ENCODE measurements at places on chromosomes 2 and 18. TPM values are rescaled to one million over a fixed set of nuclear protein-coding genes. Genes with fewer than 3 reads are reported as not detected.

DNA sequence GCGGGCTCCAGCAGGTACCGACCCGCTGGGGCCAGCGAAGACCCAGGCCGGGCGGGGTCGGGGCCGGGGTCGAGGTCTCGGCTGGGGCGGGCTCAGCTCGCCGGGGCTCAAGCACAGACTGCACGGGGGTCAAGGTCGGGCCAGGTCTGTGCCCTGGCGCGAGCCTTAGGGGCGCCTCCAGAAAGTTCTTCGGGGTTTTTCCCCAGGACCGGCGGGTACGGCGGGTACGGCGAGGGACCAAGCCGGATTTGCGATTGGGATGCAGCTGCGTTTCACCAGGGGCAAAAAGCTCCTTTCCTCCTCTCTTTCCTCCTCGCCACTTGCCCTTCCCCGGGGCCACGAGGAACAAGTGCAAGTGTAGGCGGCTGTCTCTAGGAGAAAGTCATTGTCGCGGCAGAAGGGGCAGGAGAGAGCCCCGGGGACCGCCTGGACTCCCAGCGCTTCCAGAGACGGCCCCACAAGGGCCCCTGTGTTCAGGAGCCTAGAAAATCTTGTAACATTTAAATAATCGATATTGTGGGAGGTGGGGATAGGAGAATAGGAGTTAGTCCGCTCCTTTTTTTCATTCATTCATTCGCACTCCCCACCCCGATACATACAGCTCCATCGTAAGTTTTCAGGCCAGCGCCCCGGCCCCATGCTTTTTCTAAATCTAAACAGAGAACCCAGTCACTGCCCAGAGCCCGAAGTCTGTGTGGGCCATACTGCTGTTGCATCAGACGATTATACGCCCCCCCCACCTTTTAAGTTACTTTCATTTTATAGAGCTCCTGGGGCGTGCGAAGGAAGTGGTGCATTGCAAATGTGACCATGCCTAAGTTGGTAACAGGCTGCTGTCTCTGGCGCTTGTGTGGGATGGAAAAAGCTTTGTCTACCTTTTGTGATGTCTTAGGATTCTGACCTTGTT is 679 bp downstream of the PMAIP1 start:
- no peaks in the 10 kb centered on the region for H3K36me3 ChIP-seq
- peak overlapping the region; percentile 88 for H3K27ac ChIP-seq
- peak overlapping the region; percentile 85 for H3K4me3 ChIP-seq
- H3K27me3 ChIP-seq, result no peaks in the 10 kb centered on the region
- peaks cover 27% of the 10 kb centered on the region for H3K4me1 ChIP-seq

DNA sequence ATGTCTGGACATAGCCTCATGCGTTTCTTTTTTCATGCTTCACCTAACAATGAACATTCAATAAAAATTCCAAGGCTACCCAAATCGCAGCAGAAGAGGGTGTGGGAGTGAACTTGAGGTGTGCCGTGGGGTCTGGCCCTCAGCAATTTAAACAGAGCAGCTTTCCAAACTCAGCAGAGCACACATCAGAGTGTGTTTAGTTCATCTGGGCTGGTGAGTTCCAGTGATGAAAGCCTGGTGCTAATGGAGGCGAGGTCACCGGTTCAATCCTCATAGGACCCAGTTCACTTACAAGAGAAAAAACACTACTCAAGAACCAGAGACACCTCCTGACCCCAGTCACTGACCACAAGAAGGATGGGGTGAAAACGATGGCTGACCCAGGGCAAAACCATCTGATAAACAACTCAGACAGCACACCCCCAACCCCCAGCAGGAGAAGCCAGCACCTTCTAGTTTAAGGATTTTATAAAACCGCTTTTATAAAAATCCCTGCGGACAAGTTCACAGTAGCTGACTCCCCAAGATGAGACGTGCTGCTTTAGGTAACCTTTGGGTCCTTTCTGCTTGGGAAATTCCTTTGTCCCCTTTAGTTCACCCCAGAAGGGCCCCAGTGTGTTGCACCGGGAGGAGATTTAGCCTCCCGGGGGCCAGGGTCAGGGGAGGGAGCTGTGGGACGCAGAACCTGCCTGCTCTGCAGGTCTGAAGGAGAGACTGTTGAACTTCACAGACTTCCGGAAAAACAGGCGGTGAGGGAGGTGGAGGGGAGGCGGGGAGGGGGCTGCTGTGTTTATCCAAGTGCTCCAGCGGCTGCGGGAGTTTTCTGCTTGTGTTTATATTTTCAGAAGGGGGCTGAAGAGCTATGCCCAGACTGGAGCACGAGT is 152.7 kb upstream of the SOX11 start:
- H3K27me3 ChIP-seq, result no peaks in the 10 kb centered on the region
- no peak overlapping the region for H3K4me3 ChIP-seq
- no peak for DNase-seq

CHN1 gene
- total RNA-seq, result 5.4 TPM

- H3K27ac ChIP-seq, result no peak overlapping the region
- H3K4me3 ChIP-seq, result no peak overlapping the region
- no peak for DNase-seq
These were observed 426.7 kb downstream of the EPHA4 start for GRCh38 chr2:221145396-221145795.

EVX2 gene
- not detected for total RNA-seq

CIAO1 gene
- total RNA-seq, result 118 TPM

MYL1 gene
- not detected for total RNA-seq

DNA sequence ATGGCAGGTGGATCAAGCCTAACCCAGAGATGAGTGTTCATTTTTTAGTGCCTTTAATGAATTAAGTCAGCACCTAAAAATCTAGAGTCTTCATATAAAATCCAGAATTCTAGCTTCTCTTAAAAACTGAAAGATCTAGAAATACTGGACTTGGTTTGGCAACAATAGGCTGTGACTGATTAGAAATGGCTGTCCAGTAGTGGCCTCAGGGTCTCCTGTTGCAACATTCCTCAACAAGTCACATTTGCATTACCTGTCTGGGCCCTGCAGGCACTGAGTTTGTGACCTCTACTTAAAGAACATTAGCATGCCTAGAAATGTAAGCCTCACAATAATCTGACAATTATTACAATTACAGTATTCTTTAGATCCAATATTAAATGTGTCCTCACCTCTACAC is 33.1 kb downstream of the MBD2 start:
- no peak for DNase-seq
- H3K27ac ChIP-seq, result no peak overlapping the region
- peaks cover 20% of the 10 kb centered on the region for H3K36me3 ChIP-seq
- no peaks in the 10 kb centered on the region for H3K4me1 ChIP-seq

Data from spleen (tissue), 13 donors.